ENCODE measurements at places on chromosomes 3 and 15.

- DNase-seq = no peak
Observed at GRCh38 chr3:187267306-187267705, 24.2 kb downstream of the MASP1 start.

GRCh38 chr15:58065445-58066041 is at the start of gene ALDH1A2:
Gene ALDH1A2 (minus strand): TSS chr15:58065711. CDS start chr15:58065650, 61 bp downstream.
- no peak for DNase-seq

DNA sequence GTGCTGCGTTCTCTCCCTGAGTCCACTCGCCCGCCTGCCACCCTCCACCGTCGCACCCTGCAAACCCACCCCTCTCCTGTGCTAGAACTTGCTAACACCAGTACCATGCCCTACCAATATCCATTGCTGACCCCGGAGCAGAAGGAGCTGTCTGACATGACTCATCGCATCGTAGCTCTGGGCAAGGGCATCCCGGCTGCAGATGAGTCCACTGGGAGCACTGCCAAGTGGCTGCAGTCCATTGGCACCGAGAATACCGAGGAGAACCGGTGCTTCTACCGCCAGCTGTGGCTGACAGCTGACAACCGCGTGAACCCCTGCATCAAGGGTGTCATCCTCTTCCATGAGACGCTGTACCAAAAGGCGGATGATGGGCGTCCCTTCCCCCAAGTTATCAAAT is 4.9 kb upstream of the ALAS1 start:
- DNase-seq = no peak

GRCh38 chr15:31135523-31135922 is 34.0 kb upstream of the TRPM1 start:
- no peak for DNase-seq

GRCh38 chr15:85988741-85989140 is 90.9 kb upstream of the AGBL1 start:
- no peak for DNase-seq

DNA sequence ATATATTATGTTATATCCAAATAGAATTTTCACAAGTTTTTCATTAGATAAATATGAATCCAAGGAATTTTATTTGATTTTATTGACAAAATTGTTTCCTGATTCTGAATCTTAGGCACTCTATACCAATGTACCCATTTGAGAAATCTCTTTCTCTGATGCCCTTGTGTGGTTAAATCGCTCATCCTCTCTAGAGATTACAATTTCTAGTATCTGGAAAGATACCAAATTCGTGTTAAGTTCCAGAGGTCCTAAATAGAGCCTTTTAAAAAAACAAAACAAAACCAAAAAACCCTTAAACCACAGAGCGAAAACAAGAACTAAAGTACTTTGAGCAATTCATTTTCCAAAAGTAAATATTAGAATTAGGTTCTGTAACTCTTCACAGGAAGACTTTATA is 20.0 kb downstream of the SATB1 start:
- no peak for DNase-seq

GRCh38 chr15:73079565-73079964 is 27.3 kb downstream of the NEO1 start:
- no peak for DNase-seq

GRCh38 chr3:111373861-111374260 is 168.1 kb upstream of the CD96 start:
- no peak for DNase-seq

GRCh38 chr3:114550165-114550564 is 256.3 kb downstream of the TIGIT start:
- no peak for DNase-seq

DNA sequence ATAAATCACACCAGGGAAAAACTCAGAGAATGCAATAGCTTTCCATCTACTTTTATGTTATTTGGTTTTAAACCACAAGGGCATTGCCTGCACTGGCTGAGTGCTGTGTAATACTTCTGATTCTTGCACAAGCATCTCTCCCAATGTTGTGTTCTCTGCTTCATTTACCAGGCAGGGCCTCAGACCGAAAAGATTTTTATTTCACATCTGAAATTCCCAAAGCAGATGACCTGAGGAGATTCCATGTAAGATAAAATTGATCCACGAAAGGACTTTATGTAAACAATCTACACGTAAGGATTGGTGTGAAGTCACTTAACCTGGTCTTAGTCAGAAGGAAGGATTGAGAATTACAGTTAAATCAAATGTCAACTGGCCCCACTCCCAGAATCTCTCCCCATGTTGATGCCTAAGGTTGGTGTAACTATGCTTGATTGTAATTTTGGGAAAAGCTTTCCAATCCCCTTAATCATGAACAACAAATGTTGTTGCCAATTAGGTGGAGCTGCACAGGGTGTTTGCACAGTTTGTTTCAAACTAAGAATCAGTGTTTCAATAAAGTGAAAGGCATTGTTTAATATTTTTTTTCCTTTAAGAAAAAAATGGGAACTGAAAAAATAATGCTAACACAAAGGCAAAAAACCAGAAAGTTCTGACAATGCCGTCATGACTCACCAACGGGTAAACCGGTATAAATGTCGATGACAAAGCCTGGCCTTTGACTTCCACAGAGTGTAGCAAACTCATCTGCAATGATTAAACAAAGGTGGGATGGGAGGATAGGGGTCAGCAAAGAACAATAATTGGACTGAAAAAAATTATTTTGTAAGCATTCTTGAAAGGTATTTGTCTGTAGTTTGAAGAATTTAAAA is 128.6 kb downstream of the DUT start:
- DNase-seq = no peak

DNA sequence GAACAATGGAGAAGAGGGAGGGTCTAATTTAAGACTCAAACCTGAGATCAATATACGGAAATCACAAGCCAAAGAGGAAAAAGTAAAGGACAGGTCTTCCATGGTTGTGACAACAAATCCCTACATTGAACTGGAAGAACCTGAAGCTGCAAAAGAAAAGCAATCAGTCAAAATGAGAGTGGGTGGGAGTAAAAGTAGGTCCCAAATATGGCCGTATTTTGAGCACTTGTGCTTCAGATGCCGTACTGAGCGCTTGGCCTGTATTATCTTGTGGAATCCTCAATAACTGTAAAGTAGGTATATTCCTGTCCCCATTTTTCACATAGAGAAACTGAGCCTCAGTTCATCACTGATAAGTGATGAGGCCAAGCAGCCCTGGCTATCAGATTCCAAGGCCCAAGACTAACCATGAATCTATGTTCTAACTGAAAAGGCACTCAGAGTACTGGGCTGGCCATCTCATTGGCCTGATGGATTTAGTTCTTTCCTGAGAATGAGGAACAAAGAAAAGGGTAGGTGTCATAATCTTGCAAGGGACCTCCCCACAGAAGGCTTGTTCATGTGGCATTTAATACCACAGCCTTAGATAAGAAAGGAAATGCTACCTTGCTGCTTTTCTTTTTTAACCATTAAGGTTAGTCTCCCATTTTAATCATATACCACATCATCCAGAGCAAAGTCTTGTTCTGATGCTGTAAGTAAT is 52.5 kb downstream of the LRRN1 start:
- DNase-seq = no peak

GRCh38 chr3:148948913-148949657 is 42.3 kb upstream of the GYG1 start:
- no peak for DNase-seq

GRCh38 chr3:55686426-55687254 is 199.5 kb upstream of the WNT5A start:
- DNase-seq = no peak

DNA sequence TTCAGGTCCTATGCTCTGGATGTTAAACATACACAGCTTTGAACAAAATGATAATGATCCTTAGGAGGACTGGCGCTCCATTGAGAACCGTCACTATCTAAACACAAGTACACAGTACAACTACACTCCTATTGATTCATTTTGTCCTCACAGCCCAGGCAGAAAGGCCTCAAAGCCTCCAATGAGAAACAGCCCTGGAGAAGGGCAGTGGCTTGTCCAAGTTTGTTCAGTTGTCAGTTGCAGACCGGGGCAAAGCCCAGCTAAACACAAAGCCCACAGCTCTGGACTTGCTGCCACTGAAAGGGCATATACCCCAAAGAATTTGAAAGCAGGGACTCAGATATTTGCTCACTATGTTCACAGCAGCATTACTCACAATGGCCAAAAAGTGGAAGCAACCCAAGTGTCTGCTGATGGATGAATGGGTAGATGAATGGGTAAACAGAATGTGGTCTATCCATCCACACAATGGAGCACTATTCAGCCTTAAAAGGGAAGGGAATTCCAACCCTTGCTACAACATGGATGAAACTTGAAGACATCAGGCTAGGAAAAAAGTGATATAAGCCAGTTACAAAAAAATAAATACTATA is 34.7 kb downstream of the NUP210 start:
- no peak for DNase-seq

- DNase-seq = no peak
Observed at GRCh38 chr15:29680465-29681165, 141.7 kb downstream of the TJP1 start.

GRCh38 chr3:38648024-38648658 is 1.3 kb downstream of the SCN5A start:
- no peak for DNase-seq

DNA sequence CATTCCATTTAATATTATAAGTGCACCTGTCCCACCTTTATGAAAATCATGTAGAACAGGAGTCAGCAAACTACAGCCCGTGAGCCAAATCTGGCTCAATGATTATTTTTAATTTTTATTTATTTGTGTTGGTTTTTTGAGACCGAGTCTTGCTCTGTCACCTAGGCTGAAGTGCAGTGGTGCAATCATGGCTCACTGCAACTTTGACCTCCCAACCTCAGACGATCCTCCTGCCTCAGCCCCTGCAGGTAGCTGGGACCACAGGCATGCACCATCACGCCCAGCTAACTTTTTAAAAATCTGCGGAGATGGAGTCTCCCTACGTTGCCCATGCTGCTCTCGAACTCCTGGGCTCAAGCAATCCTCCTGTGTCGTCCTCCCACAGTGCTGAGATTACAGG is 42.0 kb downstream of the MYO1E start:
- DNase-seq = no peak

GRCh38 chr15:60374628-60375081 is 23.1 kb downstream of the ANXA2 start:
- DNase-seq = no peak

DNA sequence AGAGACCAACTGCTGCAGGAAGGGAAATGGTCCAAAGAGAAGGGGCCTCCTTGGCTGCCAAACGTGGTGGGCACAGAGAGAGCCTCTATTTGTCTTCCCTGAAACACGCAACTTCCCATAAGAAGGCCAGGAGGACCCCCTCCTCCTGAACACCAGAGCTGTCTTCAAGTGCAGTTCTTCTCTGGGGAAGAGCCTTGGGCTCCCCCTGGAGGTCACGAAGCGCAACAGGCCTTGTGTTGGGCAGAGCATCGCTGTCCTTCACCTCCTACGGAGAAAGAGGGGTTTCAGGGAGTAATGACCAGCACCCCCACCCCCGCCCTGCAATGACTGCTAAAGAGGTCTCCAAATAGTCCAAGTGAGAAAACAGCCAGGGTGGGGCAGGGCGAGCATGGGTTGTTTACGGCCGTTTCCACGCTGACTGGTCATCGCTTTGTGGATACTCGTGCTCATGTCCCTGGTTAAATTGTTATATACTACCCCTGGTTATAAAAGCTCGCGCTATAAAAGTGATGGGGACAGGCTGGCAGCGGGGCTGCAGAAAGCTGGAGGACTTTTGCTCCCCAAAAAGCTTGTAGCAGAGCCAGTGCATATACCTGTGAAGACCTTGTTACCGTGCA is 397.5 kb upstream of the ATP10A start:
- no peak for DNase-seq

- no peak for DNase-seq
Observed at GRCh38 chr3:12232785-12233300, 56.0 kb upstream of the PPARG start.

GRCh38 chr3:196585044-196585757 is 16.7 kb downstream of the FBXO45 start:
- no peak for DNase-seq

GRCh38 chr3:176920766-176921160 is 276.5 kb downstream of the TBL1XR1 start:
- DNase-seq = no peak

DNA sequence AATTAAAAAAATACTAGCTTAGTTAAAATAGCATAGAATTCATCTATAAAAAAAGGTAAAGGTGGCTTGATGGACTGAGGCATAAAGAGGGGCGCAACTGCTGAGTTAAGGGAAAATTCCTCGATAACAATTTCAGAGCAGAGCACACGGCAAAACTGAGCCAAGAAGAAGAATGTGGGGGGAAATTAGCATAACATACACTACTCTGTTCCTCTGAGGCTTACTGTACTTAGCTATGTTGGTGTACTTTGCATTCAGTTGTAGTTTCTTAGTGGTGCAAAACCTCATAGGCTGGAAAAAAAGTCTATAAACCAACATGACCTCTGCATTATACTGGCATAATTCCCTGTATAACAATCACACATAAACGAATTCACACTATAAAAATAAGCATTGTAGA is 357.9 kb upstream of the LRRC3B start:
- no peak for DNase-seq

DNA sequence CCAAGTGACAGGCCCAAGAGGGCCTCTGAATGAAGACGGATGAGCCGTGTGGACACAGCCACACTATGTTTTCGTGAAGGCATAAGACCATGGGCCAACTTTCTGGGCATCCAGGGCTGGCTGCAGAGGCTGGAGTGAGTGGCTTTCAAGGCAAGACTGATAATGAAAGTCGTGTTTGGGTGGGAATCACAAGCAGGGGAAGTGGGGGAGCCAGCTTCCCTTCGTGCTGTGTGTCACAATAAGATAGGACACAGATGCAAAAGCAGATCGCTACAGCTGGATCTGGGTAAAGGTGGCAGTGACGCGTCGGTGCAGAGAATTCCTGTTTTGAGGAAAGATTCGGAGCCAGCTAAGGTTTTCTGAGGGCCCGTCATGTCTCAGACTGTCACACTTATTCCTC is 309.8 kb upstream of the CTDSPL start:
- no peak for DNase-seq

DNA sequence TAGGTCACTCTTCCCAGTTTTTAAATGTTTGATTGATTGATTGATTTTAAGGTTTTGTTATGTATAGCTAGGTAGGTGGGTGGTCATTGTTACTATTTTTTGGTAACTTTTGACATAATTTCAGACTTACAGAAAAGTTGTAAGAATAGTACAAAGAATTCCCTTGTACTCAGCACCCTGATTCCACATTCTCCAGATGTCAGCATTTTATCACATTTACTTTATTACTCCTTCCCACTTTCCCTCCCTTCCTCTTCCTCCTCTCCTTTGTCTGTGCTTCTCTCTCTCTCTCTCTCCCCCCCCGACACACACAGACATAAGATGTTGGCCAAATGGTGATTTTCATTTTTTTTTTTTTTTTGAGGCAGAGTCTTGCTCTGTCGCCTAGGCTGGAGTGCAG is 14.8 kb downstream of the IDH3A start:
- DNase-seq = no peak
